Astrocyte of the hippocampus (primary cell): ENCODE measurements at places on chromosomes 4 and X.

GRCh38 chrX:75291611-75292010 is 17.7 kb downstream of the UPRT start:
- DNase-seq = no peak

DNA sequence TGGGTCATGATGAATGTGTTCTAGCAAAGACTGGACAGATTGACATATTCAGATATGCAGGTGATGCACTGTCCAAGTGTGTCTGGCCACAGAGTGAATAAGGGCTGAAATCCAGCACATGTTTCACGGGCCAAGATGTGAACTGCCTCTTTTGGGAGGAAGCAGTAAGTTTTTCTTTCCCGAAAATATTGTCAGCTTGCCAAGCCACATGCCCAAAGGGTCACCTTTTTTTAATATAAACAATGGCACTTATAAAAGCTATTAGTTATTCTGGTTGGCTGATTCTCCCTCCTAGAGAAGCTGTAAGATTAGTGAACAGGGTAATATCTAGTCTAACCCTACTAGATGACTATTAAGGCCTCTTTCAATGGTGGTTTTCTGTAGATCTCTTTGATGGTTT is 1.5 kb upstream of the EDNRA start:
- DNase-seq = peak; percentile 30

DNA sequence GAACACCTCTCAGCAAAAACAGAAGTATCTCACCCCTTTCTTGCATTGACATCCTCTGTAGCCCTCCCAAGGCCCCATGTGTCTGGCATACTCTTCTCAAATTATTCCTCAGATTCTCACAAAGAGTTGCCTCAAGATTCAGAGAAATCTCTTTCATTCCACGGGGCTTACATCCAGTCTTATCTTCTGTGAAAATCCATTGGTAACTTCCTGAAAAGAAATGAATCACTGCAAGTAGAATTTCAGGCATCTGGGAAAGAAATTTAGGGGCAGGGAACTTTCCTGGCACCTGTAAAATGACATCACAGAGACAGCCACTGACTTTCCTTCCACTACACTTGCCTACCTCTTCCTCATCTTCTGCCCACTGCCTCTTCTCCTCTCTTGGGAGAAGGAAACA is 182.5 kb upstream of the ARHGEF9 start:
- DNase-seq = no peak

- no peak for DNase-seq
These were observed 239.1 kb downstream of the CAMK2D start for GRCh38 chr4:113522433-113522832.

- no peak for DNase-seq
These were observed 58.4 kb upstream of the TSPAN5 start for GRCh38 chr4:98716796-98717195.

DNA sequence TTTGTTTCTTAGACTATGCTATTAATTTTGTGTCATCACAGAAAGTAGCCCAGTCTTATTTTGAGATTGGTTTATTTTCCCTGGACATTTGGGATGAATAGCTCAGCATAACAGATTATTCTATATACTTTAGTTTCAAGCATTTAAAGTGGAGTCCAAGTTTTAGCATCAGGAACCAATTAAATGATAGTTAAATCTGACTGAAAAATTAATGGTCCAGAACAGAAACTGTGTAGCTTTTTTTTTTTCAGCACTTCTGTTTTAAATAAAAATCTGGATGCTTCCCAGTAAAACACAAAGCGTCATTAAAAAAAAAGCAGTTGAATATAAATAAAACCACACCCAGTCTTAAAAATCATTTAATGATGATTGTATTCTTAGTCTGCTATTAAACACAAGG is 59.4 kb upstream of the PITX2 start:
- DNase-seq = no peak

GRCh38 chr4:14237911-14238310 is 610.4 kb upstream of the BOD1L1 start:
- DNase-seq = no peak

GRCh38 chrX:21944136-21944615 is 3.7 kb downstream of the SMS start:
- no peak for DNase-seq

DNA sequence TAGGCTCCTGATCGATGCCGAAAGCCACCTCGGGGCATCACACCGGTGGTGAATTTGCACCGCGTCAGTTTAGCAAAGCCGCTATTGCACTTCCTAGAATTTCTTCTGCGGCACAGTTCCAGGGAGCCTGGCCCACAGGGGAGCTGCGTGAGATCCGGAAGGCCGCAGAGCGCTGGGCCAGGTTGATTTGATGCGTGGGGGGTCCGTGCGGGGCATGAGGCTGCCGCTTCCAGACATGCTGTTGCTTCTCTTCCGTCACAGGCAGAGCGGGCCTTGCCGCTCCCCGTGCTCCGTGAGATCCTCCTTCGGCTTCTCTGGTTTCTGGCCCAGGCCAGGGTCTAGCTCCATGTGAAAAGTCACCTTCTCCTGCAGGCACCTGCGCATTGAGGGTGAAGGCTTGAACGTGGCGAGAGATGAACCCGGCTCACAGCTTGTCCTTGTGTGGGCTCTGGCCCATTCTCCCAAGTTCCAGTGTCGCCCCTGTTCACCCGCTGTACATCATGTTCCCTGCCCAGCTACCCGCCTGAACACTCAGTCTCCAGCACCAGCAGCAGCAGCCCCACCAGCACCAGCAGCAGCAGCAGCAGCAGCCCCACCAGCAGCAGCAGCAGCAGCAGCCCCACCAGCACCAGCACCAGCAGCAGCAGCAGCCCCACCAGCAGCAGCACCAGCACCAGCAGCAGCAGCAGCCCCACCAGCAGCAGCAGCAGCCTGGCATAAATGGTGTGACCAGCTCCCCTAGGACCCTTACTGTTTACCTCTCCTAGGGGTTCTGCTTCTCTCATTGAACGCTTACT is 131.2 kb downstream of the TRIML1 start:
- no peak for DNase-seq

DNA sequence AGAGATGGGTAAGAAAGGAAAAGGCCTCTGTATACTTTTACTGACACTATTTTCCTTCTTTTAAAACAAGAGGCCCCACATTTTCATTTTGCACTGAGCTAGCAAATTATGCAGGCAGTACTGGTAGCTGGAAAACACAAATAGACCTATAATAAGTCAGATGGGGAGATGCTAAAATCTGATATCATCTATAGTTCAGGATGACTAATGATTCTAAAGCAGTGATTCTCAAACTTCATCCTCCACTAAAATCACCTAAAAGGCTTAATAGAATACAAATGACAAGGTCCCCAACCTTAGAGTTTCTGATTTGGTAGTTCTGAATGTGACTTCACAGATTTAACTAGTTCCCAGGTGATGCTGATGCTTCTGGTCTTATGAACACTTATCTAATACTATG is 247.3 kb upstream of the DIPK2B start:
- no peak for DNase-seq

DNA sequence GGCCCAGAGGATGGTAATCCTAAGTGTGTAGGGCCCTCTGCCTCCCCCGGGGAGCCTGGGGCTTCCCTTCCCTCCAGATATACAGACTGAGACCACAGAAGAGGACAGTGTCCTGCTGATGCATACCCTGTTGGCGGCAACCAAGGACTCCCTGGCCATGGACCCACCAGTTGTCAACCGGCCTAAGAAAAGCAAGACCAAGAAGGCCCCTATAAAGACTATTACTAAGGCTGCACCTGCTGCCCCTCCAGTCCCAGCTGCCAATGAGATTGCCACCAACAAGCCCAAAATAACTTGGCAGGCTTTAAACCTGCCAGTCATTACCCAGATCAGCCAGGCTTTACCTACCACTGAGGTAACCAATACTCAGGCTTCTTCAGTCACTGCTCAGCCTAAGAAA is 1.9 kb downstream of the TRO start:
- no peak for DNase-seq

- no peak for DNase-seq
These were observed 1.2 kb downstream of the GEMIN8 start for GRCh38 chrX:14028473-14028872.

DNA sequence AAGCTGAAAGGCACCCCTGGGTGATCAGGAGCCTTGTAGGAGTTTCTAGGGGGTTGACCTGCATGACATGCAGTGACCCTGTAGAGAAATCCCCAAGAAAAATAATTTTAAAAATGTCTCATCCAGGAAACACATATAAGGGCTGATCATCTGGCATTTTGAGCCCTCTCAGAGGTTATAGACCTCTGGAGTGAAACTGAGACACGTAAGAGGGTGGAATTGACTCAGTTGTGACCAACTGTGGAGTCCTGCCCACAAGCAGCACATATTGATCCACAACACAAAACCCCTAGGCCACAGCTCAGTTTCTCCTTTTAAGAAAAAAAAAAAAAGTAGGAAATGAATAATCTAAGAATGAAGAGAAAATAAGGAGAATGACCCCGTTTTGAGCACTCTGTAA is 32.5 kb upstream of the MTMR8 start:
- no peak for DNase-seq

- no peak for DNase-seq
These were observed 21.4 kb downstream of the REELD1 start for GRCh38 chr4:146235654-146236177.

DNA sequence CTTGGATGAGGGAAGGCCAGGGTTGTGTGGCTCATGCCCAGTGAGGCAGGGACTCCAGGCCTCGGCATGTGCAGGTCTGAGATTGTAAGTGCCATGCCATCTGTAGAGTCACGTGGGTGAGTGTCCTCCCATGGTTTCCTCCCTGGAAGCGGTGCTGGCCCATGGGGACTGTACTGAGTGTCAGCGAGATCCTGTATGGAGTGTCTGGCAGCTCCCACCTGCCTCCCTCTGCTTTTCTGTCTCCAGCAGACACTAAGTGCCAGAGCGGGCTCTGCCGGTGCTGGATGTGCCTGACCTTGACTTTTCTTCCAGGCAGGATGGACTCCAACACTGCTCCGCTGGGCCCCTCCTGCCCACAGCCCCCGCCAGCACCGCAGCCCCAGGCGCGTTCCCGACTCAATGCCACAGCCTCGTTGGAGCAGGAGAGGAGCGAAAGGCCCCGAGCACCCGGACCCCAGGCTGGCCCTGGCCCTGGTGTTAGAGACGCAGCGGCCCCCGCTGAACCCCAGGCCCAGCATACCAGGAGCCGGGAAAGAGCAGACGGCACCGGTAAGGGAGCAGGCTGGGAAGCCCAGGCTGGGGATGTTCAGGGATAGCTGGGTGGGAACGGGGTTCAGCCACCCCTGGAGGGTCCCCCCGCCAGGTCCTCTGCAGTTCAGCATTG is 7.6 kb downstream of the WFS1 start:
- DNase-seq = no peak

DNA sequence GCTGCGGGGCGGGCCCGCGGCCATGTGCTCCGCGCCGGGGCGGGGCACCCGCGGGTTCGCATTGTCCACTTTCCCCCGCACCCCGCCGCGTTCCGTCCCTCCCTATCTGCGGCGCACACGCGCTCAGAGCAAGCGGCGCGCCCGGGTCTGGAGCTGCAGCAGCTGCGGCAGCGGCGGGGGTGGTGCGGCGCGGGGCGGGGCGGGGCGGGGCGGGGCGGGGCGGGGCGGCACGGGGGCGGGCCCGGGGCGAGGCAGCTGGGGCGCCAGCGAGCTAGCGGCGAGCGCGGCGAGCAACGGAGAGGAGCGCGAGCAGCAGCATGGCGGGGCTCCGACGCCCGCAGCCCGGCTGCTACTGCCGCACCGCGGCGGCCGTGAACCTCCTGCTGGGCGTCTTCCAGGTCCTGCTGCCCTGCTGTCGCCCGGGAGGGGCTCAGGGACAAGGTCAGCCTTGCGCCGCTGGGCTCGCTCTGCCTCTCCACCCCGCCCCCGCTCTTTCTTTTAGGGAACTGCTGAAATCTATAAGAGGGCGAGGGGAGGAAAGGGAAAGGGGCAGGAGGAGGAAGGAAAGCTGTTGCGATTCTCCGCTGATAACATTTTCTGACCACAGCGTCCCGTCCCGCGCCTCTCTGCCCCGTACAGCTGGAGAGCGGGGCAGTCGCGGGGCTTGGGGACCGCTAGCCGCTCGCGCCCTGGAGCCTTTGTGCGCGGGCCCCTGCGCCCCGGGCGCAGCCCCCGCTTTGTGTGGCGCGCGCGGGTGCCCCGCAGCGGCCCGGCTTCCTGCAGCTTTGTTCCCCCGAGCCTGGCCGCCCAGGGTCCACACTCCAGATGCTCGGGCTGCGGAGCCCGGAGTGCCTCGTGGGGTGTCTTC is at the start of gene TMEM131L:
TMEM131L (plus strand) TSS at position 280 of the 868 bp plus-strand sequence; CDS start at position 318, 38 bp downstream.
- peak; percentile 85 for DNase-seq

DNA sequence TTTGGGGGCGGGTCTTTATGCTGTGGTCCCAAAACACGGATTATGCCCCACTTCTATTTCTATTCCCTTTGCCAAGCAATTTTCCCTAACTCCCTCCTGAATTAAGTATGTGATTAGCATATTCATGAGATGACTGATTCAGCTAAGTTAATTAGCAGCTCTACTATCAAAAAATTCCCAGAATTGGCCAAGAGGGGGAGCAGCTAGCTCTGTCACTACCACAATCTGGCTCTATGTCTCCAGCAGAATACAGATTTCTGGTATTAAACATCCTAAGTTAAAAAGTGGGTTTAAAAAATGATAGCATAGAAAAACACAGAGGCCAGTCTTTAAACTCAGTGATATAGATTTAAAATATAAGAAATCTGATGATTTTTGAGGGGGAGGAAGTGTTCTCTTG is 80.3 kb downstream of the GPC4 start:
- DNase-seq = peak; percentile 66

DNA sequence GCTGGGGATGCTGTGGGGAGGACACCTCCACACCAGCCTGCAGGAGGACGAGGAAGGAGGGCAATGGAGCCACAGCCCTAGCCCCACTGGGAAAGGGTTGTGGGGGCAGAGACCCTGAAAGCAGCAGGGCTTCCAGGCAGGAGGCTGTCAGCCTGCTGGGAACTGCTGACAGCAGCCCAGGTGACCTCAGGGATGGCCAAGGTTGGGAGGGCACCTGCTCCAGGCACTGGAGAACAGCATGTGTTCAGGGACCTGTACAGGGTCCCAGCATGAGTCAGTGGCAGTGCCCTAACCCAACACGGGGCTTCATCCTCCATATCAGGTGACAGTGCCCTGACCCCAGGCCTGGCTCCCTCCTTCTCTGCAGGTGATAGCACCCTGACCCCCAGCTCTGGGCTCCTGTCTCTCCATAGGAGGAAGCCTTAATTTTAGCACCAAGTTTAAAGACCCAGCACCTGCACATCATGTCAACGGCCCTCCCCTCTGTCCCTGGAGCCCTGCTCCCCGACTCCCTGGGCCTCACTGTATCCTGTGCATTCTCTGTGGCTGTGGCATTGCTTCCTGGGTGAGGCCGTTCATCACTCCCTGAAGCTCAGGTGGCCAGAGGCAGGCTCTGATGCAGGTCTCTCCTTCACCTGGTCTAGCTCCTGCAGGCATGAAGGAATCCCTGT is 66.3 kb downstream of the CRMP1 start:
- DNase-seq = no peak

GRCh38 chr4:48909697-48910096 is 3.1 kb upstream of the OCIAD2 start:
- DNase-seq = peak; percentile 97
